Hematopoietic multipotent progenitor cell treated with erythropoietin and hydrocortisone succinate and interleukin-3 and kit ligand, for 17 days (in vitro differentiated cells): ENCODE measurements at places on chromosomes 4 and X.

- peak; percentile 14 for DNase-seq
Observed at GRCh38 chr4:15675356-15675755, 6.3 kb upstream of the FAM200B start.

DNA sequence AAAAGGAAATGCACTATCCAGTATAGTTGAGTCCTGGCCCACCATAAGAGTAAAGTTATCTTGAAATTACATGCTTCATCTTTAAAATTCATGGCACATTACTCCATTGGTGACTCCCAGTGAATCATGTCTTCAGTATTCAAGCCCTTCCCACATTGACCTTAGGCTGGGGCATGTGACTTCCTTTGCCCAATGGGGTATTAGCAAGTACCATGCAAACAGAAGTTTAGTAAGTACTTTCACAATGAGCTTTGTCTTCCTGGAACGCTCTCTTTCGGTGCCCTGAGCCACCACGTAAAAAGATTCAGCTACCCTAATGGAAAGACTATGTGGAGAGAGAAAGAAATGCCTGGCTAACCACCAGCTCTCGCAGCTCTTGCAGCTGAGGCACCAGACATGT, 235.4 kb downstream of the HNRNPD start:
- DNase-seq, result no peak

- DNase-seq, result peak; percentile 12
Observed at GRCh38 chr4:172997856-172998255, 170.8 kb upstream of the GALNT7 start.

- no peak for DNase-seq
Observed at GRCh38 chrX:143340190-143340589, 177.1 kb downstream of the SPANXN3 start.

DNA sequence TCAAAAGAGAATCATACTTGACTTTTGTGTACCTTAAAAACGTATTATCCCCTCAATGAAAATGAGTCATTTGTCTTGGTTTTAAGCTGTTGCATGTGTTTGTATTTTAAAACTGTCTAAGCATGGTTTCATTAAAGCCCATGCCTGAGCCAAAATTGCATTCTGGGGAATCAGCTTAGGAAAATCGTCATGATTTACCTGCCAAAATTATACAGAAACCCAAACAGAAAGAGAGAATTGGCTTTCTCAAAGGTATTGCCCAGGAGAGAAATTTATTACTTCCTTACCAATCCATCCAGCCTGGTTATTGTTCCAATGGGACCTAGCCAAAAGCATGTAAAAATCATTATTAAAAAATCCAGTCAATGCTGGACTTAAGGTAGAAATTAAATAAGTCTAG, 37.6 kb downstream of the GPR174 start:
- DNase-seq, result no peak

DNA sequence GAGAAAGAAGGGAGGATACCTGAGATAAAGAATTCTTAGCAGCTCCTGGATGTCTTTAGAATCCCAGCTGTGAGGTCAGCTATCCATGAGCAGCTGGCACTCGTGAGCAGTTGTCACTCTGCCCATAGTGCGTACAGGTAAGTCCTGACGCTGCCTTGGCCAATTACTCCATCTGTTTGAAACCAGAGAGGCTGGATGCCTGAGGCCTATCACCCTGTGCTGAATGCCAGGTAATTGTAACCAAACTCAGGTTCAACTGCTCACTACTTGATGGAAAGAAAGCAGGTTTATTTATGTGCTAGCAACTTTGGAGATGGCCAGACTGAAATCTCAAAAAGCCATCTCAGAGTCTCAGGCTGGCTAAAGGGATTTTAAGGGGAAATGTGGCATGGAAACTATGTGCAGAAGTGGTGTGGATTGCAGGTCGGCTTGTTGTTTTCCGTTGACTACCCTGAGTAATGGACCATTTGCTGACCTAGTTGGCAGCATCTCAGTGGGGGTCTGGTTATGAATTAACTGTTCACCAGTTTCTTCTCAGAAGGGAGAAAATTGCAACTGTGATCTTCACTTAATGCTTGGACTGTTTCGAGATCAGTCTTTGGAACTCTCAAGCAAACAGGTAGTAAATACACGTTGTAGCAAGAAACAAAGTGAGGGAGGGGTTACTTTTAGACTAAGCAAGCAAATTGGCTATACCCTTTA, 1614.0 kb upstream of the PCDH10 start:
- DNase-seq, result no peak
